ENCODE measurements at places on chromosomes 2 and 18. TPM values are rescaled to one million over a fixed set of nuclear protein-coding genes. Genes with fewer than 3 reads are reported as not detected.

- DNase-seq: no peak
These were observed 8.8 kb downstream of the RALB start for GRCh38 chr2:120261387-120262006.

- DNase-seq: no peak
These were observed 236.8 kb upstream of the TNP1 start for GRCh38 chr2:217096474-217097225.

Gene BOLL
- 0.22 TPM for polyA plus RNA-seq

Gene RUFY4
- 0.32 TPM for polyA plus RNA-seq
